ENCODE measurements at places on chromosomes 16 and 17. TPM values are rescaled to one million over a fixed set of nuclear protein-coding genes. Genes with fewer than 3 reads are reported as not detected.

DNA sequence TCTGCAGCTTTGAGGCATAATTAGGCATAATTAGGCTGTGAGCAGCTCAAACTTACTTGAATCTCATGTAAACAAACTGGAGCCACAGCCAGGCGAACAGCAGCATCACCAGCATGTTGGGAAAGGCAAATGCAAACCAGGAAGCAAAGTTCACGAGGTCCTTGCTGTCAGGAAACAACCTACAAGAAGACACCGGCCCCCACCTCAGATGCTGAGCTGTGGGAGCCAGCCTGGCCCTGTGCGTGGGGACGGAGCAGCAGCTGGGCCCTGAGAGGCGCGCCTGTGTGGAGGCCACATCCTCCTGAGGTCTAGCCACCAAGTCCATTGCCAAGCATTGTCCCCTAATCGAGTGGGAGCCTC, 12.2 kb downstream of the SLC13A5 start:
- DNase-seq, result no peak

DNA sequence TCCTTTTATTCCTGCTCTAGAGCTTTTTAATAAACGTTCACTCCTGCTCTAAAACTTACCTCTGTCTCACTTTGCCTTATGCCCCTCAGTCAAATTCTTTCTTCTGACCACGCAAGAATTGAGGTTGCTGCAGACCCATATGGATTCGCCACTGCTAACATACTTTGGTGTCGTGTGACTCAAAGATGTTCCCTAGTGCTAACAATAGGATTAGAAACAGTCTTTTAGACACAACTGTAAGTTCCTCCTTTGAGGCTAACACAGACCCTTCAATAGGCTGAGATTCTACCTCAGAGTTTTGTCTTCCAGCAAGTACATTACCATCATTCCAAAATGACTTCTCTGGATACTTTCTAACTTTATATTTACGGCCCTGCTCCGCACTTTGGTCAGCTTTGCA, 149.5 kb upstream of the COX10 start:
- DNase-seq, result no peak

GRCh38 chr16:81921843-81922584, 89.3 kb downstream of the SDR42E1 start:
- no peak for DNase-seq

DNA sequence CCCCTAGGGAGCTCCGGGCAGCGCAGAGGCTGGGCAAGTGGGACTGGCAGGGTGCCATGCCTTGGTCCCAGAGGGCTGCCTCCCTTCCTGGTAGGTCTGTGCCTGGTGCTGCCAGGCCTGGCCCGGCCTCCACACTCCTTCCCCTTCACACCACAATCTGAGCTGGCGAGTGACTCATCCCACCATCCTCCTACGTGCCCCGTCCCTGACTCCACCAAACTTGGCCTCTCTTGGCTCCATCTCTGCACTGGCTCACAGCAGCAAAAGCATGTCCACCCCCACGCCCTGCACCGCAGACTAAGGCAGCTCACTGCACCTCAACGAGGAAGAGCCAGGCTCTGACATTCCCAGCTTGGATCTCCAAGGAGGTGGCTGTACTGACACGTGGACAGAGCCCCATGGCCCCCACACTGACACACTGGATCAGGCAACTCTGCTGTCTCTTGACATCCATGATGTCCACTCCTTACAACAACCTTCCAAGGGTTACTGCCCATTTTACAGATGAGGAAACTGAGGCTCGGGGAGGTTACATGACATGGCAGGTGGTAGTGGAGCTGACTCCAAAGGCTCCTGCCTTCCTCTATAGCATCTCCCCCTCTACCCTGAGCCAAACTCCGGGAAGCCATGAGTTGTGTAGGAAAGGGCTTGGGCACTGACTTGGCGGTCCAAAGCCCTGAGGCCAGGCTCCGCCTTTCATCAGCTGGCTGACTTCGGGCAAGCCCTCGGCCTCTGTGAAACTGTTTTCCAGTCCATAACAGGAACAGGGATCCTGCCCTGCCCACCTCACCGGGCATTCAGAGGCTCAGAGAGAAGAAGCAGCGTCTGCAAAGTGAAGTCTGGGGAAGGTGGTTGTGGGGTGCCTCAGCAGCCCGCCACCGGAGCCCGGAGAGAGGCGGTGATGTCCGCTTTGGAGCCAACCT, 20.1 kb upstream of the KRT19 start:
- DNase-seq, result no peak

DNA sequence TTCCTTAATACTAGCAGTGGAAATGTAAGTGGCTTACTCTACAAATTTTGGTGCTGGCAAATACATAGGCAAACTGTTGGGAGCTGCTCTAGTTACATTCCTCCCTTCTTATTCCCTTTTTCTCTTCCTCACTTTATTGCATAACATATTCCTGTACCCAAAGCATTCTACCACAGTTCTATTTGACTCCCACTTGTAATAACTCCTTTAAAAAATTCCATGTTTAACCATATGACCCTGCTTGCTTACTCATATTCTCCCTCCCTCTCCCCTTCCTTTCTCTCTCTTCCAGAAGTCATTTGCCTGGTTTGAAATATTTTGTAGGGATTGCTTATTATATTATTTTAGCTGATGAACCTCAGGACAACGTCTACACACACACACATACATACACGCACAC, 22.7 kb downstream of the NQO1 start:
- no peak for DNase-seq

DNA sequence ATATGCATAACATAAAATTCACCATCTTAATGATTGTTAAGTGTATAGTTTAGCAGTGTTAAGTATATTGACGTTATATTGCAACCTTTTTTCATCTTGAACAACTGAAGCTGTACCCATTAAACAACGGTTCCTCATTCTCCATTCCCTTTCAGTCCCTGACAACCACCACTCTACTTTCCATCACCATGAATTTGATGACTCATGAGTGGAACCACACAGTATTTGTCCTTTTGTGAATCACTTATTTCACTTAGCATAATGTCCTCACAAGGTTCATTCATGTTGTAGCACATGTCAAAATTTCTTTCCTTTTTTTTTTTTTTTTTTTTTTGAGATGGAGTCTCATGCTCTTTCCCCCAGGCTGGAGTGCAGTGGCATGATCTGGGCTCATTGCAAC, 46.0 kb downstream of the HOXB1 start:
- no peak for DNase-seq

DNA sequence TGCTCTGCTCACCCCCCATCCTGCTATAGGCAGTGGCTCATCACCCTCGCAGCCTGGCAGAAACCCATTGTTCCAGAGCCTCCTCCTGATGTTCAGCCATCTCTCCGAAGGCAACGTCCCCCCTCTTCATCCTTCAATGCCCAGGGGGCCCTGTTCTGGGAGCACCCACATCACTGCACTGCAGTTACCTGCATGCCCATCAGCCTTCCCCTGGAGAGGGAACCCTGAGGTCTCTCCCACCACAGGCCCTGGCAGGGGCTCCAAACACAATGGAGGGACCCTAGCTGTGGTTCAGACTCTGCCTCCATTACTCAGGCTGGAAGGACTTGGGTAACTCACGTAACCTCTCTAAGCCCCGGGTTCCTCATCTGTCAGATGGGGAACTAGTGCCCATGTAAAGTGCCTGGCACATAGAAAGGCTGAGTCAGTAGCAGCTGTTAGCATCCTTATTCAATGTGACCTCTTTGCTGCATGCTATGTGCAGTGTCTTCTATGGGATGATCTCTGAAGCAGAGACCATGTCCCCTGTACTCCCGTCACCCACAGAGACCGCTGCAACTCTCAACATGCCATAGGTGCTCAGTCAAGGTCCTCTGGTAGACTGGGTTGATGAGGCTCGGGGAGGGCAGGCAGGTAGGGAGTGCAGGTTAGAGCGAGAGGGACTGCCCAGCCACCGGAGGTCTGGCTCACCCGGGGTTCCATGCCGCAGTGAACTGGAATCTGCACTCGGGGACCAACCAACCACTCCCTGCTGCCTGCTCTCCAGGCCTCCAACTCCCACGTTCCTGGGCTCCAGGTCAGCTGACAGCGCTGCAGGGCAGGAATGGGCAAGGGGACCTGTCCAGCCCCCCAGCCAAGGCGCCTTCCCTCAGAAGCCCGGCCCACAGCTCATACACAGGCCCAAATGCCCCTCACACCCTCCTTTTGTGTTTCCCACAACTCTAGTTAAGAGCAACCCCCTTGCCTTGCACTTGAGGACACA, 233.2 kb downstream of the ZNF423 start:
- no peak for DNase-seq

Gene TBC1D3K
- not detected for polyA plus RNA-seq

Gene PTX4
- not detected for polyA plus RNA-seq

Gene ATP1B2
- 20.7 TPM for polyA plus RNA-seq

Gene RPA1
- polyA plus RNA-seq, result 135 TPM
